GM12878 (cell line): ENCODE measurements at places on chromosomes 3 and 15. TPM values are rescaled to one million over a fixed set of nuclear protein-coding genes. Genes with fewer than 3 reads are reported as not detected.

The ETV5 gene
- 10.6 and 12.5 TPM in 2 replicates for total RNA-seq

- peaks cover 17% of the 10 kb centered on the region for H3K27me3 ChIP-seq
- no peaks in the 10 kb centered on the region for H3K36me3 ChIP-seq
- no peak overlapping the region for H3K4me3 ChIP-seq
- no peaks in the 10 kb centered on the region for H3K4me1 ChIP-seq
These were observed 4.7 kb downstream of the LTF start for GRCh38 chr3:46460051-46460450.

DNA sequence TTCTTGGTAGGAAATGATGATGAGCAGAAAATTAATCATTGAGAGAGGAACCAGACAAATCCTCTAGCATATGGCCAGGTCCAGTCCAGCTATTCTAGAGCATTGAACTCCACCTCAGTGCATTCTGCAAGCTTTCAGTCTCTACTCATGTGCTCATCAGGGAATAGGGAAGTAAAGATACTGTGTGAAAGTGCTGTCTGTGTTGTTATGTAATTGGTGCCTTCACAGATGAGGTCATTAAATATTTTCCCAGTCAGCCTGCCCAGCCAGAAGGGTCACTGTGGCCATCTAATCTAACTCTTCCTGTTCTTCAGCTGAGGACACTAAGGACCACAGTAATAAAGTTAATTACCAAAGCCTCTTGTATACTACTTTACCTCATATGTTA, 28.2 kb downstream of the C3orf62 start:
- no peaks in the 10 kb centered on the region for H3K27me3 ChIP-seq
- no peak overlapping the region for H3K4me3 ChIP-seq
- no peaks in the 10 kb centered on the region; the same call in 1 of the 2 replicates for H3K4me1 ChIP-seq
- DNase-seq = peak; percentile 12
- H3K36me3 ChIP-seq = no peaks in the 10 kb centered on the region

The ADCY5 gene
- not detected in 2 replicates for total RNA-seq

DNA sequence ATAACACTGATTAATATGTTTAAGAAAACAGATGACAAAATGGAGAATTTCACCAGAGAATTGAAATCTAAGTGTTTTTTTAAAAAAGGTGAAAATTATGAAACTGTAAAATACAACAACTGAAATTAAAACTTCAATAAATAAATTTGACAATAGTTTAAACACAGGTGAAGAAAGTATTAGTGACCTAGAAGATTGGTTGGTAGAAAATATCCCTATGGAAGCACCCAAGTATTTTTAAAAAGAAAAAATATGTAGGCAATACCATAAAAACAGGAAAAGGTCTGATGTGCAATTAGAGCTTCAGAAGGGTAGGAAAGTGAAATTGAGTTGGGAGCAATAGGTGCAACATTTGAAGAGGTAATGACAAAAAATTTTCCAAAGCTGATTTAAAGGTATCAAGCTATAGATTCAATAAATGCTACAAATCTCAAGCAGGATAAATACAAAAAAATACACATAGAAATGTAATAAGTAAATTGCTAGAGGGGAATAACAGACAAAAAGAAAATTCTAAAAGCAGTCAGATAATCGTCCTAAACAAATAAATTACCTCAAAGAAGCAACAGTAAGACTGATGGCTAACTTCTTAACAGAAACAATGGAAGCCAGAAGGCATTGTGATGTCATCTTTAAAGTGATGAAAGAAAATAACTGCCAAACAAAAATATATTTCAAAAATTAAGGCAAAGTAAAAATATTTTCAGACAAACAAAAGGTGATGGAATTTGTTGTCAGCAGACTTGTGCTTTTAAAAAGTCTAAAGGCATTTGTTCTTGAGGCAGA, 9.5 kb upstream of the IL12A start:
- H3K27ac ChIP-seq = no peak overlapping the region
- H3K4me3 ChIP-seq = no peak overlapping the region
- DNase-seq = no peak
- no peaks in the 10 kb centered on the region for H3K27me3 ChIP-seq
- no peaks in the 10 kb centered on the region for H3K4me1 ChIP-seq
- no peaks in the 10 kb centered on the region for H3K36me3 ChIP-seq

- no peak overlapping the region for H3K27ac ChIP-seq
- H3K27me3 ChIP-seq = no peaks in the 10 kb centered on the region
- no peaks in the 10 kb centered on the region for H3K36me3 ChIP-seq
- H3K4me3 ChIP-seq = no peak overlapping the region
- H3K4me1 ChIP-seq = no peaks in the 10 kb centered on the region
These were observed 81.9 kb upstream of the ZNF280D start for GRCh38 chr15:56815247-56815646.
